ENCODE measurements at places on chromosomes 11 and 22.

DNA sequence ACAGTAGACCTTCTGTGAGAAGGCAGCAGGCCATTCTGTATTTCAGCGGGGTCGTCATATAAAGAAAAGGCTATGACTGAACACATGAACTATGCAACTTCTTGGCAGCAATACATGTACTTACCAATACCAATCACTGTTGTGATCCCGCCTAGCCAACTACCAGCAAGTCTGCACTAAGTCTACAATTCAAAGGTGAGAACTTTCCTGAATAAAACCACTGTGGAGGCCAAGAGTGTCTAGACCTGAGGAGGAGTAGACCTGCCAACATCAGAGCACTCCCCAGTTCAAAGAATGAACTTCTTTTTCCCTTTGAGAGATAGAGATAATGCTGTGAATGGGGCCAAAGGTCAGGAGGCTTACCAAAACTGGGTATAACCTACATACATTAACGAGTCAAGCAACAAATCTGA, 108.2 kb downstream of the SIK3 start:
- DNase-seq = no peak
- H3K36me3 ChIP-seq = no peaks in the 10 kb centered on the region

GRCh38 chr11:88618327-88619070, 281.0 kb upstream of the CTSC start:
- no peak for DNase-seq
- no peaks in the 10 kb centered on the region for H3K27me3 ChIP-seq
- H3K4me3 ChIP-seq = no peak overlapping the region

DNA sequence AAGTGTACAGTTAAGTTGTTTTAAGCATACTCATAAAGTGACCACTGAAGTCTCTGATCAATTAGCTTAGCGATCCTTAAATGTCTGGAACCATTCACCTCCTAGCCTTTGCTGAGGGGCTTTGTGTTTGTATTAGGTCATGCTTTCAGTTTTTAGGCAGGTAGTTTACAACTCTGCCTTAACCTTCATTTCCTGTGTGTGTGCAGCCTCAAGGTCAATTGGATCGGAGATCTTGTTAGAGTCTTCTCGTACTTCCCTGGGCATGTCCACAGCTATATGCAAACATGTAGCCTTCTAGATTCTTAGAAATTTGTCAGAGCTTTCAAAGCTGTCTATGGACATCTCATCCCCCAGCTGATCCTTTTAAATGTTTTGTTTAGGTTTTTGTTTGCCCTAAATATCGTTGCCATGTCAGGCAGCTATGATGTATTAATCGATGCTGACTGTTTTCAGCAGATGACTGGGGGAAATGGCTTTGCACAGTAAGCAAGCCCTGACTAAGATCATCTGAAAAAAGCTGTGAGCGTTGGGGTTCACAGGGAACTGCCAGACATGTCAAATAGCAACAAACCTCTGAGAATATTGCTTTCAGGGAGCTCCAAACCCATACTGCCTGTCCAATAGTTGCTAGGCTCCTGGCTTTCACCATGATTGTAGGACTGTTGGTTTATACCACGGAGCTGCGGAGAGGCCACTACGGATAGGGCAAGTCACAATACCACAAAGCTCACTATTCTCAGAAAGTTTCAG, 45.6 kb downstream of the GLYAT start:
- no peak for DNase-seq
- no peaks in the 10 kb centered on the region for H3K36me3 ChIP-seq
- H3K4me1 ChIP-seq = no peaks in the 10 kb centered on the region
- H3K27me3 ChIP-seq = peaks cover 11% of the 10 kb centered on the region
- H3K27ac ChIP-seq = no peak overlapping the region
- H3K4me3 ChIP-seq = no peak overlapping the region

- H3K4me1 ChIP-seq = no peaks in the 10 kb centered on the region
- H3K36me3 ChIP-seq = no peaks in the 10 kb centered on the region
- DNase-seq = no peak
- no peaks in the 10 kb centered on the region for H3K27me3 ChIP-seq
- no peak overlapping the region for H3K27ac ChIP-seq
Observed at GRCh38 chr22:47197773-47198500, 435.5 kb downstream of the TBC1D22A start.

GRCh38 chr22:27720860-27721259, 80.7 kb downstream of the MN1 start:
- no peak overlapping the region for H3K27ac ChIP-seq
- peaks cover 4% of the 10 kb centered on the region for H3K36me3 ChIP-seq
- H3K27me3 ChIP-seq = peaks cover 37% of the 10 kb centered on the region
- no peak overlapping the region for H3K4me3 ChIP-seq
- no peak for DNase-seq

- H3K36me3 ChIP-seq = no peaks in the 10 kb centered on the region
- H3K4me3 ChIP-seq = no peak overlapping the region
- DNase-seq = no peak
- H3K27ac ChIP-seq = no peak overlapping the region
- H3K4me1 ChIP-seq = peaks cover 5% of the 10 kb centered on the region
- peaks cover 9% of the 10 kb centered on the region for H3K27me3 ChIP-seq
Observed at GRCh38 chr11:35365961-35366360, 53.4 kb downstream of the SLC1A2 start.

- no peak overlapping the region for H3K4me3 ChIP-seq
- H3K36me3 ChIP-seq = no peaks in the 10 kb centered on the region
- no peaks in the 10 kb centered on the region for H3K4me1 ChIP-seq
- DNase-seq = no peak
- H3K27ac ChIP-seq = no peak overlapping the region
Observed at GRCh38 chr11:72160319-72160718, 24.8 kb downstream of the FOLR3 start.

DNA sequence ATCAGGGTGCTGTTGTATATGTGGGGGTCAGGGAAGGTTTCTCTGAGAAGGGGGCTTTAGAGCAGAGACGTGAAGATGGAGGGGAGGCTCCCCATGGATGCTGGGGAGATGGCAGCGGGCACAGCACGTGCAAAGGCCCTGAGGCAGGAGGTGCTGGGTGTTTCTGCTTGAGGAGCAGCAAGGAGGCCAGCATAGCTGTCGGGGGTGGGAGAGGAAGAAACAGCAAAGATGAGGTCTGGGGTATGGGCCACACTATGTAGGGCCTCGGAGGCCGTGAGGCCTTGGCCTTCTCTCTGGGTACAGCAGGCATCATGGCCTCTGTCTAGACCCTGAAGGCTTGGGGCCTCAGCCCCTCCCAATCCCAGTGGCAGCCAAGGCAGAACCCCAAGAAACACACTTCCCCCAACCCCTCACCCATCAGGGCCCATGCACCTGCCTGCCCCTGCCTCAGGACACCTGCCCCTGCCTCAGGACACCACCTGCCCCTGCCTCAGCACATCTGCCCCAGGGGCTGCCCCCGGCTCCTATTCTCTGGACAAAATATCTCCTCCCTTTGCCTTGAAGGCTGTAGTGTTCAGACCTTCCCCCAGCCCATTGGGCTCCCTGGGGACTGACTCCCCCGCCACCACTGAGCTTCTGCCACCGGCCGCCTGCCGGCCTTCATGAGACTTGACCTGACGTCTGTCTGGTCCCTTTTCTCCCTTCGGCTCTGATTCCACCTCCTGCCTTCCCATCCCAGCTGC, 6.2 kb downstream of the ALDH3B1 start:
- H3K4me3 ChIP-seq = no peak overlapping the region
- H3K4me1 ChIP-seq = peaks cover 40% of the 10 kb centered on the region
- H3K36me3 ChIP-seq = no peaks in the 10 kb centered on the region
- no peak overlapping the region for H3K27ac ChIP-seq

GRCh38 chr11:125123947-125124617, 12.7 kb upstream of the TMEM218 start:
- H3K4me1 ChIP-seq = peaks cover 19% of the 10 kb centered on the region
- peaks cover 49% of the 10 kb centered on the region for H3K27me3 ChIP-seq
- no peak overlapping the region for H3K27ac ChIP-seq
- no peak overlapping the region for H3K4me3 ChIP-seq

DNA sequence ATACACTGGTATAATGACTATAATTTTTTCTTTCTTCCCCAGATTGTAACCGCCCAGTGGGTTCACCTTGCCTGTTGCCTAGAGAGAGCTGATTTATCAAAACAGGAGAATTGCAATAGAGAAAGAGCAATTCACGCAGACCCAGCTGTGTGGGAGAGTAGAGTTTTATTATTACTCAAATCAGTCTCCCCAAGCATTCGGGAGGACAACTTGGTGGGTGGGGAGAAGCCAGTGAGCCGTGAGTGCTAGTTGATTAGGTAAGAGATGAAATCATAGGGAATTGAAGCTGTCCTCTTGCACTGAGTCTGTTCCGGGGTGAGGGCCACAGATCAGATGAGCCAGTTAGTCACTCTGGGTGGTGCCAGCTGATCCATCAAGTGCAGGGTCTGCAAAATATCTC, 73.2 kb downstream of the SLC35F2 start:
- H3K27ac ChIP-seq = no peak overlapping the region
- H3K27me3 ChIP-seq = peaks cover 7% of the 10 kb centered on the region
- H3K36me3 ChIP-seq = no peaks in the 10 kb centered on the region
- no peak for DNase-seq
- H3K4me1 ChIP-seq = peaks cover 5% of the 10 kb centered on the region
- H3K4me3 ChIP-seq = no peak overlapping the region

DNA sequence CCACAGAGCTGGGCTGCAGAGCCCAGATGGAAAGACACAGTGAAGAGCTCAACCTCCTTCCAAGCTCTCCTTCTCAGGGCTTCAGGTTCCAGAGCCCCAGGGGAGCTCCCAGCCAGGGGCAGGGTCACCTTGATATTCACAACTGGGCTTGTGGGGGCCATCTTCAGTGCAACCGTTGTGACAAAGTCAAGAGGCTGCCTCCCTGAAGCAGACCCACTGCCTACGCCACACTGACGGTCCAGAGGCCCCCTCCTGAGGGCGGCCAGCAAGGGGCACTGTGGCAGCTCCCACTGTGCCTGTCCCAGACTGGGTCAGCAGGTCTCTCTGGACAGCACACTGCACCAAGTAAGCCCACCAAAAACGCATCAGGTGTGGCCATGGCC, 84.1 kb downstream of the DGCR2 start:
- peaks cover 2% of the 10 kb centered on the region for H3K27me3 ChIP-seq
- H3K4me3 ChIP-seq = no peak overlapping the region
- no peaks in the 10 kb centered on the region for H3K4me1 ChIP-seq
- H3K27ac ChIP-seq = no peak overlapping the region
- H3K36me3 ChIP-seq = peaks cover 9% of the 10 kb centered on the region

DNA sequence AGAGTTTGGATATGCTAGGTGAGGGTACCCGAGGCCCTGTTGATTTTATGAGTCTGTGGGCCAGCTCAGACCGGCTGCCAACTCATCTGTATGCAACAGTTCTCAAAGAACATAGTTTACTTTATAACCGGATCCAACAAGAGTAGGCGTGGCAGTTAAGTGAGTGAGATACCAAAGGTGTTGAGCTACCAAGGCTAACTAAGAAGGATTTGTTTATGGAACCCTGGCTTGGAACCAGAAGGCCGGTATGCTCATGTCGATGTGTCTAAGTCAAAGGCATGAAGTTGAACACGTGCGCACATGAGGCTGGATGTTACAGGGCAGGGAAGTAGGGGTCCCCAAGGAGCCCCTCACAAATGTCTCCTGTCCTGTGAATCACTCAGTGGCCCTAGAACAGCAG, at the start of gene KCNJ1:
TSS of gene KCNJ1 (minus strand) at position 20 of the 400 bp plus-strand sequence. CDS start 27,053 bp downstream, outside the sequence.
- no peak within 1 kb of the TSS for H3K27ac ChIP-seq
- no peaks in the 10 kb centered on the region for H3K36me3 ChIP-seq
- no peak for DNase-seq
- H3K4me1 ChIP-seq = peaks cover 38% of the 10 kb centered on the region

DNA sequence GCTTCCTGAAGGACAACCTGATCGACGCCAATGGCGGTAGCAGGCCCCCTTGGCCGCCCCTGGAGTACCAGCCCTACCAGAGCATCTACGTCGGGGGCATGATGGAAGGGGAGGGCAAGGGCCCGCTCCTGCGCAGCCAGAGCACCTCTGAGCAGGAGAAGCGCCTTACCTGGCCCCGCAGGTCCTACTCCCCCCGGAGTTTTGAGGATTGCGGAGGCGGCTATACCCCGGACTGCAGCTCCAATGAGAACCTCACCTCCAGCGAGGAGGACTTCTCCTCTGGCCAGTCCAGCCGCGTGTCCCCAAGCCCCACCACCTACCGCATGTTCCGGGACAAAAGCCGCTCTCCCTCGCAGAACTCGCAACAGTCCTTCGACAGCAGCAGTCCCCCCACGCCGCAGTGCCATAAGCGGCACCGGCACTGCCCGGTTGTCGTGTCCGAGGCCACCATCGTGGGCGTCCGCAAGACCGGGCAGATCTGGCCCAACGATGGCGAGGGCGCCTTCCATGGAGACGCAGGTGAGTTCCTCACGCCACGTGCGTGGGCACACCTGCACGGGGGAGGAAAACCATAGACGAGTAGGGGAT, 1.5 kb downstream of the BCR start:
- H3K4me1 ChIP-seq = peaks cover 61% of the 10 kb centered on the region
- H3K36me3 ChIP-seq = peaks cover 22% of the 10 kb centered on the region
- peaks cover 17% of the 10 kb centered on the region for H3K27me3 ChIP-seq
- H3K27ac ChIP-seq = no peak overlapping the region

GRCh38 chr22:37503850-37504249, 15.4 kb downstream of the CARD10 start:
- peaks cover 5% of the 10 kb centered on the region for H3K36me3 ChIP-seq
- H3K27ac ChIP-seq = peak overlapping the region; percentile 69
- peak overlapping the region; percentile 23 for H3K4me3 ChIP-seq

DNA sequence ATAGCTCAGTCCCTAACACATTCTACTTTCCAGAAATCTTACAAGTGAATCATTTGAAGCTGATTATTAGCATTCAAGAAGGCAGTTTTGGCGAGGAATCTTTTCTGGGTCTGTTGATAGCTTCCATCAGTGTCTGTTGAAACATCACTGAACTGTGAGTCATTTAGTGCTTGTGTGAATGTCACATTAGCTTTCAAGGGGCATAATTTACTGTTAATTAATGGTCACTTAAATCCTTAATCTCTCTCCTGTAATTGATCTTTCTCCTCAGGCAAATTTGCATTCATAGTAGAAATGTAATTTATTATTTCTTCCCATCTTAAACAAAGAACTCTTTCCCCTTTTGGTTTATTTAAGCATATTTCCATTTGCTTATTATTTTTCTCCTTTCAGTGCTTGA, 2.6 kb downstream of the HTR3B start:
- no peak overlapping the region for H3K4me3 ChIP-seq
- H3K27ac ChIP-seq = peak overlapping the region; percentile 12
- no peaks in the 10 kb centered on the region for H3K36me3 ChIP-seq
- peaks cover 39% of the 10 kb centered on the region for H3K4me1 ChIP-seq
- H3K27me3 ChIP-seq = peaks cover 8% of the 10 kb centered on the region
- no peak for DNase-seq

- H3K4me1 ChIP-seq = peaks cover 16% of the 10 kb centered on the region
- no peak overlapping the region for H3K4me3 ChIP-seq
- no peak overlapping the region for H3K27ac ChIP-seq
- no peaks in the 10 kb centered on the region for H3K36me3 ChIP-seq
- no peak for DNase-seq
Observed at GRCh38 chr11:8067929-8068575, 13.0 kb upstream of the TUB start.

DNA sequence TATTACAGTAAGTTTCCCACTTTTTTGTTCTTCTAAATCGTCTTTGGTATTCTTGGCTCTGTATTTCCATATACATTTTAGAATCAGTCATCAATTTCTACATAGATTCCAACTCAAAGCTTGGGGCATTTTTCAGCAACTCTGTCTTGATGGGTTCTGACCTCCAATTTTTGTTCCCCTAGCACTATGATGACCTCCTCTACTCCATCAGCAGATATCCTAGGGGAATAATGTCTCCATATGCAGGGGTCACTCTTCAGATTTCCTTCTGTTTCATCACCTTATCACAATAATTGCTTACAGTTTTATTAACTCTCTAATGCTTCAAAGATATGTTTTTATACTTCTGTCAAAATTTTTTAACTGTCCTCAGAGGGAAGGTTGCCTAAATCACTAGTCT, 91.3 kb upstream of the TP53AIP1 start:
- H3K36me3 ChIP-seq = peaks cover 64% of the 10 kb centered on the region
- H3K4me1 ChIP-seq = peaks cover 10% of the 10 kb centered on the region
- H3K4me3 ChIP-seq = no peak overlapping the region
- DNase-seq = no peak

GRCh38 chr11:92460213-92460612, 235.6 kb downstream of the FAT3 start:
- H3K36me3 ChIP-seq = peaks cover 4% of the 10 kb centered on the region
- peaks cover 4% of the 10 kb centered on the region for H3K27me3 ChIP-seq
- H3K4me3 ChIP-seq = no peak overlapping the region
- peaks cover 49% of the 10 kb centered on the region for H3K4me1 ChIP-seq
- H3K27ac ChIP-seq = peak overlapping the region; percentile 30

Data from nephron progenitor cell (in vitro differentiated cells).